ENCODE measurements at places on chromosomes 7 and 10. TPM values are rescaled to one million over a fixed set of nuclear protein-coding genes. Genes with fewer than 3 reads are reported as not detected.

C10orf53 gene
- not detected for total RNA-seq

KIF11 gene
- 0.32 TPM for total RNA-seq

CYP2E1 gene
- total RNA-seq = 2.0 TPM

FGL2 gene
- 3.0 TPM for total RNA-seq

NPFFR1 gene
- total RNA-seq = not detected

CH25H gene
- 1.1 TPM for total RNA-seq

FOXP2 gene
- total RNA-seq = 6.7 TPM

PSD gene
- total RNA-seq = 0.39 TPM

TMEM225B gene
- 0.42 TPM for total RNA-seq

FAM241B gene
- 1.1 TPM for total RNA-seq

MRLN gene
- total RNA-seq = 87.4 TPM

LRRC61 gene
- 1.6 TPM for total RNA-seq

FGFBP3 gene
- 0.97 TPM for total RNA-seq

TMEM168 gene
- total RNA-seq = 8.1 TPM

SPDYE11 gene
- total RNA-seq = not detected

GRM3 gene
- total RNA-seq = not detected

HILPDA gene
- total RNA-seq = 1.9 TPM

HOXA10 gene
- total RNA-seq = 19.2 TPM

CDH23 gene
- 3.8 TPM for total RNA-seq

STEAP1 gene
- 2.5 TPM for total RNA-seq

ZCWPW1 gene
- total RNA-seq = 3.6 TPM

NKX1-2 gene
- total RNA-seq = not detected

LAMB4 gene
- 0.27 TPM for total RNA-seq

TAS2R3 gene
- 0.26 TPM for total RNA-seq

OR2A42 gene
- total RNA-seq = not detected

MAT1A gene
- total RNA-seq = 0.49 TPM

ANKRD22 gene
- total RNA-seq = not detected

ASAH2B gene
- 2.2 TPM for total RNA-seq

TUBB8 gene
- not detected for total RNA-seq

KCND2 gene
- total RNA-seq = 1.3 TPM

INHBA gene
- 0.49 TPM for total RNA-seq

PON1 gene
- not detected for total RNA-seq

HGF gene
- 2.0 TPM for total RNA-seq

TRIM56 gene
- 10.1 TPM for total RNA-seq

LARP4B gene
- total RNA-seq = 88.3 TPM

C7orf57 gene
- total RNA-seq = not detected

BTBD16 gene
- not detected for total RNA-seq

SMKR1 gene
- total RNA-seq = not detected

NUTM2A gene
- 1.0 TPM for total RNA-seq

SYCE1 gene
- total RNA-seq = 0.38 TPM

ITGA8 gene
- 1.4 TPM for total RNA-seq

RHOBTB1 gene
- 47.4 TPM for total RNA-seq

LBX1 gene
- total RNA-seq = 7.4 TPM

HMX2 gene
- total RNA-seq = not detected

FAM171A1 gene
- 6.7 TPM for total RNA-seq

HOXA1 gene
- total RNA-seq = not detected

SKIDA1 gene
- 0.79 TPM for total RNA-seq

MACROH2A2 gene
- 6.0 TPM for total RNA-seq
